AG20443 (cell line): ENCODE measurements at places on chromosomes 16 and 17.

DNA sequence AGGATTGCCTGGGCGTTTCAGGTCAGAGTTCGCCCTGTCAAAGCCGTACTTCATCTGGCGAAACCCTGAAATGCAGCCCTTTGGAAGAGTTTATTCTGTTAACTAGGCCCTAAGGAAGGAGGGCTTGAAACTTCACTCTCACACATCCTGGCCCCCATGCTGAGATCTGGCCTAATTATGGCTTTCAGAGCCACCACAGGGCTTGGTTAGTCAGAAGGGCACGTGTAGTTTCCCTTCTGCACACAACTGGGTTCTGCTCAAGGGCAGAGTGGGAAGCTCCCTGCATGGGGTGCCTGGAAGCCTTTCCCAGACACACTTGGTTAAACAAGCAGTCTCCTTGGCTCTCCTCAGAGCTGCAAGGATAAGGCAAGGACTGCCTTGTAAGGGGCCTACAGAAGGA lies 397.3 kb downstream of the SHISA9 start:
- no peak for DNase-seq

DNA sequence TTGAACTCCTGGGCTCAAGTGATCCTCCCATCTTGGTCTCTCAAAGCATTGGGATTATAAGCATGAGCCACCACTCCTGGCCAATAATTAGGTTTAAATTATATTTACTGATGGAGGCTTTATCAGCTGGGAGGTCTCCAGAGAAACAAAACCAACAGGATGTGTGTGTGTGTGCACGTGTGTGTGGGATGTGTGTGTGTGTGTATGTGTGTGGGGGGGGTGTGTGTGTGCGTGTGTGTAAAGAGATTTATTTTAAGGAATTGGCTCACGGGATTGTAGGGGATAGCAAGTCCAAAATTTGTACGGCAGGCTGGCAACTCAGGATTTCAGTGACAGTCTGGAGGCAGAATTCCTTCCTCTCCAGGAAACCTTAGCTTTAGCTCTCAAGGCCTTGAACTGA lies 4.6 kb downstream of the MMP25 start:
- DNase-seq: no peak

- peak; percentile 50 for DNase-seq
These were observed 32.1 kb downstream of the ABR start for GRCh38 chr17:1147664-1148063.

GRCh38 chr17:21549107-21549687 lies 143.1 kb upstream of the KCNJ18 start:
- no peak for DNase-seq

- no peak for DNase-seq
These were observed 2.4 kb downstream of the UTS2R start for GRCh38 chr17:82373731-82374625.

DNA sequence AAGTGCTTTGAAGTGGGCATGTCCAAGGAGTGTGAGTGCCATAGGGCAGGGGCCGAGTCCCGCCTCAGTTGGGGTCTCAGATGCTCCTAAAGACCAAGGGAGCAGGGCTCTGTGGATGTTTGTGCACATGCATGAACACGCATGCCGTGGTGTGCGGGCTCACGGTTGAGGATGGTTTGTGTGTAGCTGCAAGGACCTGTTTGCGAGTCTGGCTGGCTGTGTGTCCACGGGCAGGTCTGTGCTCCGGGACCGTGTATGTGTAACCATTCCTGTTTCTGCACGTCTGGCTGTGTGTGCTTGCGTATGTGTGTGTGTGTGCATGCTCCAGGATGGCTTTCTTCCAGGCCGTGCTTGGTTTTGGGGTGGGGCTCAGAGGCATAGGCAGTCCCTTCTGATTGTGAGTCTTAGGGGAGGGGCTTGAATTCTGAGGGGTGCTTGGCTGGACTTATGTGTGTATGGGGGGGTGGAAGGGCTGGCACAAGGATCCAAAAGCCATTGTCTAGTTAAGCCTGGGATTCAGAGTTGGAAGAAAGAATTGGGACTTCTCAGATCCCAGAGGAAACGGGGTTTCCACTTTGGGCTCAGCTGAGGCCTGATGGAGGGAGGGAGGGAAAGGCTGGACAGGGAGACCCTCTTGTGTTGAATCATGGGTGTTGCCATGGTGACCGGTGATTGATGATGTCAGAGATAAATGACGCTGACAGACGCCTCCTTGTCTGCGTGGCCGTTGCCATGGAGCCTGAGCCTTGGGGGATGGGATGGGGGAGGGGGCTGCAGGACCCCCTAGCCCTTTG lies 14.4 kb downstream of the GJD3 start:
- no peak for DNase-seq

- DNase-seq: peak; percentile 94
These were observed 55.8 kb upstream of the FASN start for GRCh38 chr17:82153745-82154375.

DNA sequence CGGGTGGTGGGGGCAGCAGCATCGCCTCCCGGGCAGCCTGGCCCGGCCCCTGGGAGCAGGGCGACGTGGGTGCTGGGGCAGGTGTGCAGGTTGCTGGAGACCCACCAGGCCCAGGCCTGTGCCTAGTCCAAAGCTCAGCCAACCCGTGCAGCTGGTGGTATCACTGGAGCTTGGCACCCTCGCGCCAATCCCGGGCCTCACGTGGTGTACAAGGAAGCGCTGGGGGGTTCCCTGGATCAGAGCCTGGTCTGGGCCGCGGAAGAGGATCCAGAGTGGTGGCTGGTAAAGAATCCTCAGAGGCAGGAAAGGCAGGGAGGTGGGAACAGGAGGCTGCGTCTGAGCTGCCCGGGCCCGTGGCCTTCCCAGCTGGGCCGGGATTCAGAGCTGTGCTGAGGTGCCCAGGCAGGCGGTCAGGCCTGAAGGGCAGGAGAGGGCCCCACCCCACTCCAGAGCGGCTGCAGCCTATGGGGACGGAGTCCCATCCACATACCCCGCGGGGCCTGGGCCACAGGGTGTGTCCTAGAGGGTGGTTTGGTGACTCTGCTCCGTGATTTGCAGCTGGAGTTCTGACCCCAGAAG lies 36.2 kb downstream of the ZFPM1 start:
- no peak for DNase-seq

- no peak for DNase-seq
These were observed 1.0 kb downstream of the TACO1 start for GRCh38 chr17:63601439-63602371.

- DNase-seq: peak; percentile 90
These were observed 3.9 kb downstream of the TSPOAP1 start for GRCh38 chr17:58324409-58325288.

GRCh38 chr17:70157151-70157550 lies 12.2 kb upstream of the KCNJ2 start:
- no peak for DNase-seq

GRCh38 chr17:39926588-39927100 lies 757 bp downstream of the ORMDL3 start:
- DNase-seq: peak; percentile 52

- DNase-seq: no peak
These were observed 3.2 kb downstream of the CD7 start for GRCh38 chr17:82314012-82314726.

- no peak for DNase-seq
These were observed 891.8 kb upstream of the SOX9 start for GRCh38 chr17:71229070-71229469.

GRCh38 chr17:56510554-56511342 lies 82.8 kb upstream of the NOG start:
- DNase-seq: no peak

DNA sequence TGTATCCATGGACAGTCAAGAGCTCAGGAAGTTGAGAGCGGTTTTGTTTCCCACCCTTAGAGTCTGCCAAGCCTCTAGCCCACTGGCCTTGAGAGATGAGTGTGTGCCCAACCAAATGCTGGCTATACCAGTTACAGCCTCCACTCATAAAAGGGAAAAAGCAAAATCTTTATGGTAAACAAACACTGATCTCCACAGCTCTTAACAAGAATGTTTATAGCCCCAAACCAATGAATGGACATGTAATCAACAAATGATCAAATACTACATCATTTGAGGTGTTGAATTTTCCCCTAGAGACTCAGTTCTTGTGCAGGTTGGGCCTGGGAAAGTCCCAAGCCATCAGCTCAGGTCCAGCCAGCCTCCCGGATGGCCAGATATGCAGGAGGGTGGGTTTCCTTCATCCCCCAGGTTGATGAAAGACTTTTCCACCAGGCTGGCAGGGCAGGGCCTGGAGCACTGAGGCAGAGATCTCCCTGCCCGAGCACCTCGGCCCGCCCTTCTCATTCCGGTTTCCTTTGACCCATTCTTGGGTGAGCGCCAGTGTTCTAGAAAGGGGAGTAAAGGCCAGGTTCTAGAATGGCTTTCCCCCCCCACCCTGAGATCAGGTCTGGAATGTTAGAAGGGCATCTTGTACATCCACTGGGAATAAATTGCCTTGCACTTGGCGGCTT lies 3.9 kb upstream of the EFTUD2 start:
- no peak for DNase-seq
